ENCODE measurements at places on chromosomes 1 and 21.

- peak; percentile 88 for DNase-seq
Measured at GRCh38 chr1:248862998-248863881, 4.4 kb upstream of the ZNF692 start.

DNA sequence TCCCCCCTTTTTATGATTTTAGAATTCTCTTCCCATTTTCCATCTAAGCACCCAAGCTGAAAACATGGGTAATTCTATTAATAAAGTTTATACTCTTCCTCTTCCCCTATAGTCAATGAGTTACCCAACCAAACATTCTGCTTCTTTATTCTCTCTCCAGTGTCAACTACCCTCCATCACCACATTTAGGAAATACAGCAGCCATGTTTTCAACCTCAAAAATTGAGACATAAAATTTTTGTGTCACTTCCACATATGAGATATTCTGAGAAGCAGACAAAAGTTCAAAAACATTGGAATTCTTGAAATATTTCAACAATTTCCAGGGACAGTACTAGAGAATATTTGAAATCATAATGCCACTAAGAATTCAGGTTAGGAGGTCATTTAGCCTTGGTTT lies 64.8 kb upstream of the ATP1A1 start:
- DNase-seq = no peak

DNA sequence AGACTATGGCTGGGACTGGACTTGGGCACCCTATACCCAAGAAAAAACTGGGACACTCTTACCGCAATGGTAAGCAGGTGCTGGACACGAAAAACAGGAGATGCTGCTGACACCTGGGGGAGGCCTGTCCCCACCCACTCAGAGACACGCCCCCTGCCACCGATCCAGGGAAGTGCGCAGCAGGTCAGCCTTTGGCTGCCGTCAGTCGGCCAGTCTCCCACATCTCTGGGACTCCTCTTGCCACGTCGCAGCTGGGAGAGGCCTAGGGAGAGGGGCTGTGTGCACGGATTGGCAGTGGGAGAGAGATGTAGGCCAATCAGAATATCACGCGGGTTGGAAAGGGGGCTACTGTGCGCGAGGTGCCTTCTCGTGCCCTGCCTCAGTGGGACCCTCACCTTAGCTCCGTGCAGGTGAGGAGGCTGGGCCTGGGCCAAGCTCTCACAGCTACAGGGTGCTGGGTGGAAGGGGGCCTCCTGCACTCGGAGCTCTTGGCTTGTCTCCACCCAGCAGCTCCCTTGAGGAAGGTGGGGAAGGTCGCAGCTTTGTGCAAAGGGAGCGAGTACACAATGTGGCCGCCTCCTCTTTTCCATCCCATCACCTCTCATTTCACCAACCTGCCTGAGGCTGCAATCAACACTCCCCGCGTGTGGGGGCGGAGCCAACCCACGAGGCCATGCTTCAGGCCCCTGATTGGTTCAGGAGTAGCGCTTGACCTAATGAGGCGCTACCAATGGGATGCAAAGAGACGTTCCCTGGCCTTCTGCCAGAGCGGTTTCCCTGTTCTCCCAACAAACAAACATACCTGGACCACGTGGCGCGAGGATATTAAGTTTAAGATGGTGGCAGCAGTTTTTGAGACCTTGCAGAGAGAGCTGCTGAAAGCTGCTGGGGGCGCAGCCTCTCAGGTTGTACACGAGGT lies 25.7 kb upstream of the LDLRAP1 start:
- DNase-seq = no peak

DNA sequence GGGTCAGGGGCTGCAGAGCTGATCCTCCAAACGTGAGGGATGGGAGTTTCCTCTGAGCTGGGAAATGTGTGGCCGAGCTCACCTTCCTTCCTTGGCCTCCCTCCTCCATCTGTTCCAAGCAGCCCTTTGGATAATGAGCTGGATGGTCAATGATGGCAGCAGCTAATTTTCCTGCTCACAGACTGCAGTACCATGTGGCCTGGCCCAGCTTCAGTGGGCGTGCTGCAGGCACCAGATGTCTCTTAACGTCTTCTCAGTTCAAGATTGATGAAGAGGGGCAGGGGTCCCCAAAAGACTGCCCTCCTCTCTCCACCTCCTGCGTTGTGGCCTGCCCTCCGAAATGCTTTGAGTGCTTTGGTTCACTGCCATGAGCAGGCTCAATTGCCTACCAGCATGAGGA lies 86.0 kb downstream of the UBIAD1 start:
- DNase-seq = peak; percentile 70

GRCh38 chr1:201842472-201843027 lies 13.6 kb downstream of the IPO9 start:
- DNase-seq = no peak

DNA sequence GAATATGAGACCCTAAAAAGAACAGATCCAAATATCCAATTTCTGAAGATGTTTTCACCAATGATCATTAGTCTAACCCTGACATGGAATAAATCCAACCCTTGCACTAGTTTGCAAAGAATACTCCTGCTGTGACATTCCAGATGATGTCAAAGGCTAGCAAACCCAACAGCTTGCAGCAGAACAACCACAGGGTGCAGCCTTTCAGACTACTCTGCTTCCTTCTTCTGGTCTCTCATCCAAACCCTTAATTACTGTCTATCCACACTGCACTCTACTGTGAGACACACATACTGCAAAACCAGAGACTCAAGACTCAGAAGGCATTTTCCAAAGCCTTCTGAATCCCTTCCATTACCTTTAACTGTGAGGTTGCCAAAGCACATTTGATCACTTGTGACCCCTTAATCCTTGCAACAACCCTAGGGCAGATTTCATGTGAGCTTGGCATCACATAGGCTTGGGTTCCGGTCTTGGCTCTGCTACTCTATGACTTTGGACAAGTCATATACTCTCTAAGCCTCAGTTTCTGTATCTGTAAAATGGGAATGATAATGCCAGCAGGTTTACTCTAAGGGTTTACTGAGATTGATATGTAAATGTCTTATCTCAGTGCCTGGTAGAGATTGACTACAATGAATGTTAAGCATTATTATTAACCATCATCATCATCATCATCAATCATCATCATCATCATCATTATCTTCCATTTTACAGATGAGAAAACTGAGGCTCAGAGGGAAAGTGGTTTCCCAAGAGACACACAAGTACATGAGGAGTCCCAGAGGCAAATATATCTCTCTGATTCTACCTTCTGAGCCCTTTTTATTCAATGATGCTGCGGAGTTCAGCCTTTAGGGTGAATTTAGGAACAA lies 94.5 kb downstream of the SYF2 start:
- DNase-seq = no peak

DNA sequence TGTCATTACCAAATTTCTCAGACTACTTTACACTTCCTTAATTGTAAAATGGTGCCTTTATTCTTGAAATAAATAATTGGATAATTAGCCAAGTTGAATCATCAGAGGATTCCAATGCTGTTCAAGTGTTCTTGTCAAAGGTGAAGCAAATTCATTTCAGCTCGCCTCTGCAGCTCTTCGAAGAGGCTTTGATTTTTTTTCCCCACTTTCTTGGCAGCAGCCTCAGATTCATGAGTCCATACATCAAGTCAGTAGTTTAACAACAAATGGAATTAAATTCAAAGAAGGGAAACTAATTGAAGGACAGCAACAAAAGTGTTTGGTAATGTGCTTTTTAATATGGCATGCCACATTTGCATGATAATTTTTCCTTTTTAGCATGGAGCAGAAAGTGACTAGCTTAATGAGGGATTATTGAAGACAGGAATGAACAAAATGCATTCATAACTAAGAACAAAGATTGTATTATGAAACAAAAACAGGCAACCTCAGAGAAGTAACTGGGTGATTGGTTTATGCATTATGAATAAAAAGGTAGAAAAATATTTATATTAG lies 239.0 kb downstream of the USH2A start:
- DNase-seq = no peak

- no peak for DNase-seq
Measured at GRCh38 chr1:2528966-2529783, 888 bp downstream of the HES5 start.

DNA sequence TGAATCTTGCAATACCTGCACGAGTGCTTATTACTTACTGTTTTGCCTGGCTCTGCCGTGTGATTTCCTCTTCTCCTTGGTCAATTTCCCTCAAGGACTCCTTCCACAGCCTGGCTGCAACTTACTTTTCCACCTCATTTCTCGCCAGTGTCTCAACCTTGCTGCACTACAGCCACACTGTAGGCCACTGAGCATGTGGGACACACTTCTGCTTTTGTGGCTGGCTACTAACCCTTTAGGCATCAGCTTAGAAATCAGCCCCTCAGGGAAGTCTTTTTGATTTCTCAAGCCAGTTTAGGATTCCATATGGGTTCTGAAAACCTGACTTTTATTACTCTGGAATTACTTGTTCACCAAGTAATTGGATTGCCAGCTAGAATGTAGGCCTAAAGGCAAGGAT lies 5.2 kb upstream of the DMRTB1 start:
- DNase-seq = no peak

DNA sequence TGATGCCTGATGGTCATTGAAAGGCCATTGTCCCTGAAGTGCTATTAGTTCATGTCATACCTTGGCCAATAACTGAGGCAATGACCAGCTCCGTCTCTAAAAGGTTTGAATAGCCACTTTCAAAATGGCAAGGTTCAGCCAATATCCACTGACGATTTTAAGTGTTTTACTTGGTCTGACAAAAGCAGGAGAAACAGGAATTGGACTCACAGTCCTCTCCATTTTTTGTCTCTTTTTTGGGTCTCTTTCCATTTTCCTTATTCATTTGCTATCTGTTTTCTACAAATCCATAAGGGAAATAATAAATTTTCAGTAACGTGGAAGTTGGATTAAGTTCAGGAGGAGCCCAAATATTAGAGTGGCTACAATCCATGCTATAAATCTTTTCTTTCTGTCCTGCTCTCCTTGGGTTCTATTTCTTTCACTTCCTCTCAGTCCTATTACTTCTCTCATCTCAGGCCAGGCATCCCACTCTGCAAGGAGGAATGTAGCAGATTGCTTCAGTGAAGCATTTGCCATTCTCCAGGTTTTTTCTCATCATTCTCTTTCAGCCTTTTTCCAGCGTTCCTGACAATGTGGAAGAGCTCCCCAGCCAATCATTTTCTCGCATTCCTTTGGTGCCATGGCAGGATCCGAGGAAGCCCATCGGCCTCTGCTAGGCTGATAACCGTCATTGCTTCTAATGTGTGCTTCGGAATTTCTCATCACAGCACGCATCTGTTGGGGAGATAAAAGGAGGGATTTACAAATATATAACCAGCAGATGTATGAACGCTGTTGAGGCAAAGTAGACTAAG lies 414.5 kb downstream of the ADGRL2 start:
- DNase-seq = no peak

DNA sequence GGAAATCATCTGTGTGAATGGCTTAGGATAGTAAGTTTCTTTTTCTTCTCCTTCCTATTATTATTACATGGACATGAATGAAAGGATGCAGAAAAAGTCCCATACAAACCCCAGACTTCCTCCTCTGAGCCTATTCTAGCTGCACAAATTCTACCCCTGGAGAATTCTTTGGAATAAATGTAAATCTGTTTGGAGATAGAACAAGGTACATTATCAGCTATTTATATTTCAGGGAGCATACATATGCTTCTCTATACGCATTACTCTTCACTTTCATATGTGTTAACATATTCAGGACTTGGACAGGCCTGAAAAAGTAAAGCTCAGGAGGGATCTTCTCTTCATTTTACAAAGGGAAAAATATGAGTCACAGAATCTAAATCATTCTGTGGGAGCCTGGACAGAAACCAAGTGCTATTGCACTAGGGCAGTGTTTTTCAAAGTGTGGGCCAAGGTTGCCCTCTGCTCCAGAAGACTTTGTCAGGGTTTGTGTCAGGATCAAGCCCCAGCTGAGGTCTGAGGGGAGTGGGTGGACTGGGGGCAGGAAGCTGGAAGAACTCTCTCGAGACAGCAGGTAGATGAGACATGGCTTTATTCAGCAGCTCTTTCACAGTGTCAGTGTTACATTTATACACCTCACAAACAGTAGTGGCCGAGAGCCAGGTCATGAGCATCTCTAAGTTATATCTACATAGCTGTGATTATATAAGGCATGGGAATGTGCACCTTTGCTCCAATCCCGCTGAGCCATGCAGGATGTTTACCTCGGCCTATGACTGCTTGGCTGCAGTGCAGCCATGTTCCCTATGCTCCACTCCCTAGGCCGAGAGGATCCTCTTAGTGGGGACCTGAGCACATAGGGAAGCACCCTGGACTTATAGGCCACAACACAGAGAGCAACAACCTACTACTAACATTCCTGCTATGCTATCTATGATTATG lies 114.3 kb downstream of the GDAP2 start:
- no peak for DNase-seq

- DNase-seq = no peak
Measured at GRCh38 chr1:185860311-185860710, 126.1 kb downstream of the HMCN1 start.

DNA sequence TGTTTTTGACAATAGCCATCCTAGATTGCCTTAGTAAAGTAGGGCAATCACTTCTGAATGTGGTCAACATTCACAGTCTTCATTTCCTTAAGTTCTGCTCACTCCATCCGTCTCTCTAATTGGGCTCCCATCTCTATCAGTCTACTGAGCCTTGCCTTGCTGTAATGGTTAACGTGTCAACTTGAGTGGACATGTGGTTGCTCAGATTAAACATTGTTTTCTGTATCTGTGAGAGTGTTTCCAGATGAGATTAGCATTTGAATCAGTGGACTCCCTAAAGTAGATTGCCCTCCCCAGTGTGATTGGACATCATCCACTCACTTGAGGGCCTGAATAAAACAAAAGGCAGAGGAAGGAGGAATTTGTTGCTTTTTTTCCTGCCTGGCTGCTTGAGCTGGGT lies 26.4 kb downstream of the C1orf216 start:
- no peak for DNase-seq

GRCh38 chr1:245092638-245092976 lies 62.2 kb upstream of the KIF26B start:
- DNase-seq = no peak

DNA sequence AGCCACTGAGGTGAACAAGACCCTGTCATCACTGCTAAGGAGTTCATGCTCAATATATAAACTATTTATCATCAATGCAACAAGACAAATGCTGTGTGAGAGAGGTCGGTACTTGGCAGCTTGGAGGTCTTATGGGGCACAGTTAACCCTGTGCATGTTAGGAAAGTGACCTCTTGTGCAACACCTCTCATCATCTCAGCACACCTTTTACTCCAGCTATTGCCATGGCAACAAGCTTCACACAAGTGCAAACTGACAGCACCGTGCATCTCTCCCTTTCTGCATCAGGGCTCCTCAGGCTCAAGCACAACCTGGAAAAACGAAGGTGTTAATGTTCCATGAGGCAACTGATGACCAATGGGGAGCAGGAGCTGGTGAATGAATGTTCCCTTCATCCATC lies 14.7 kb upstream of the MYSM1 start:
- DNase-seq = no peak

DNA sequence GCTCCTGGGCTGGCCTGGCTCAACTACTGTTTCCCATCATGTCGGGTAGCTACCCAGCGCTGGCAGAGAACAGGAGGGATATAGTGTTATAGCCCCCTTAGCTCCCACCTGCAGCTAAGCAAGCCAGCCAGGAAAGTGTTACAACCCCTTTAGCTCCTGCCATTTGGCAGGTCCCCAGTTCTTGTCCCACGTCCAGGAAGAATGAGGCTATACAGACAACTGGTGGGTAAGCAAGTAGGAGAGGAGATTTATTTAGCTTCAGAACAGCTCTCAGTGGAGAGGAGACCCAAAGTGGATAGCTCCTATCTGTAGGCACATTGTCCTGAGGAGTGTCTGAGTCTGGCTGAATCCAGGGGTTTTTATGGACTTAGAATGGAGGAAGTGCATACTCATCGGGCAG lies 741.1 kb upstream of the B3GALT2 start:
- no peak for DNase-seq

- no peak for DNase-seq
Measured at GRCh38 chr1:224509907-224510306, 75.3 kb upstream of the WDR26 start.
